ENCODE measurements at places on chromosomes 6 and 20.

- DNase-seq, result no peak
These were observed 592 bp upstream of the CTNNBL1 start for GRCh38 chr20:37693242-37693634.

- DNase-seq, result peak; percentile 29
These were observed 7.7 kb upstream of the PTGIS start for GRCh38 chr20:49575551-49576060.

- DNase-seq, result no peak
These were observed 99.3 kb downstream of the PHF3 start for GRCh38 chr6:63734923-63735322.

- DNase-seq, result no peak
These were observed 42.6 kb upstream of the CDH22 start for GRCh38 chr20:46350986-46351267.

DNA sequence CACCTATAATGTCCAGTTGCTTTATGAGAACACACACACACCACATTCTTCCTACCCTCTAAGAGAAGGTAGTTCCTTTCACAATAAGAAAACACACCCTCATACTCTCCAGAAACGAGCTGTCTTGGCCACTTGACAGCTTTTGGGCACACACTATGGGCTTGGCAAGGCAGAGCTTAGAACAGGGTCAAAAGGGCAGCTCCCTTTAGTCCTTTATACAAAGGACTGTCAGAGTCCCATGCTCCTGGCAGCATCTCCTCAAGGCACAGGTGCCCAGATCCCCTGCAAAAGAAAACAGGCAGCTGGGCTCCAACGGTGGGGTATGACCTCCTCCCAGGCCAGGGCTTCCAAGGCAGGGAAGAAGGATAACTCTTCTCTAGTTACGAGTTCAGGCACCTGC, 4.9 kb upstream of the LYRM2 start:
- DNase-seq, result no peak

- no peak for DNase-seq
These were observed 39.8 kb downstream of the SNX5 start for GRCh38 chr20:17928633-17929311.

DNA sequence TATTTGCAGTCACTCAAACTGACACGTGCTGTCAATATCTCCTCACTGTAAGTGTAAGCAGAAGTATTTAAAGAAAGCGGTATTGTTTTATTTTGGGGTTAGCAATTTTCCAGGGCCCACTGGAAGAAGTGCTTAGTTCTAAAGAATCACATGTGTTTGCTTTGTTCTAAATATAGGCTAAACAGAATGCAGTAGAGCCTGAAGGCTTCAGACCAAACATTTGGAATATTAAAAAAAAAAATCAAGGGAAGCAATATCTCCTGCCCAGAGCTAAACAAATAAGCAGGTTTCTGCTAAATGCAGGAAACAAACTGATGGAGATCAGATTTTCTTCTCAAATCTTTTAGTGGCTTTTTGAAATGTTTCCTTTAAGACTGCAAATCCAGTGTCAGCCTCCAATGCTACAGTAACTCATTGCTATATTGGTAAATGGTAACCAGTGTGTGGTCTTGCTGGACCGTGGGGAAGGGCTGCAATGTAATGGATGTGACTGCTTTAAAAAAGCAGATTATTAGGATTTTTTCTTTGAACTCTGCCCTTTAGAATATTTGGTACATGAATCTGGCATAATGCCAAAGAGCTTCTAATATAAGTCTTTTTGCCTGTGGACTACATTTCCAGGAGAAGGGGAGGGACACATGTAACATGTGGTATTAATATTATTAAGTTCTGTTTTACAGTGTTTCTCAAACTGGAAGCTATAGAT, 317.1 kb upstream of the FERMT1 start:
- DNase-seq, result no peak

DNA sequence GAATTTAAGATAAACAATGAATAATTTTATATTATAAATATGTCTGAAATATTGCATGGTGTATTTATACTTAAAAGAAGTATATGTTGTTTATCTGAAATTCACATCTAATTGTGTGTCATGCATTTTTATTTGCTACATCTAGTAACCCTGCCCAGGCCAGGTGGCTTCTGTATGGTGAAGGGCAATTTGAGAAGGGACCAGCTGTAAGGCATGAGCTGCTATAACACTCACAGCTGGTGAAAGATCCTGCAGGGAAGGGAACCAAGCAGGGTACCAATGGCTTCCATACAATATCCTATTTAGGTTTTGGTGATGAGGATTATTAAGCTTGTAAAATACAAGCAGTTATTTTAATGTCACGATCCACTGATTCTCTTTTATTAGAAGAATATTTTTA, 921.8 kb upstream of the GJE1 start:
- no peak for DNase-seq

Data from CD8-positive, alpha-beta T cell (primary cell).